SJSA1 (cell line): ENCODE measurements at places on chromosomes 4 and X.
A peak's percentile ranks its signal among the peaks of the same experiment; 100 is the strongest.

- DNase-seq = peak; percentile 60
Observed at GRCh38 chrX:21944136-21944615, 3.7 kb downstream of the SMS start.

DNA sequence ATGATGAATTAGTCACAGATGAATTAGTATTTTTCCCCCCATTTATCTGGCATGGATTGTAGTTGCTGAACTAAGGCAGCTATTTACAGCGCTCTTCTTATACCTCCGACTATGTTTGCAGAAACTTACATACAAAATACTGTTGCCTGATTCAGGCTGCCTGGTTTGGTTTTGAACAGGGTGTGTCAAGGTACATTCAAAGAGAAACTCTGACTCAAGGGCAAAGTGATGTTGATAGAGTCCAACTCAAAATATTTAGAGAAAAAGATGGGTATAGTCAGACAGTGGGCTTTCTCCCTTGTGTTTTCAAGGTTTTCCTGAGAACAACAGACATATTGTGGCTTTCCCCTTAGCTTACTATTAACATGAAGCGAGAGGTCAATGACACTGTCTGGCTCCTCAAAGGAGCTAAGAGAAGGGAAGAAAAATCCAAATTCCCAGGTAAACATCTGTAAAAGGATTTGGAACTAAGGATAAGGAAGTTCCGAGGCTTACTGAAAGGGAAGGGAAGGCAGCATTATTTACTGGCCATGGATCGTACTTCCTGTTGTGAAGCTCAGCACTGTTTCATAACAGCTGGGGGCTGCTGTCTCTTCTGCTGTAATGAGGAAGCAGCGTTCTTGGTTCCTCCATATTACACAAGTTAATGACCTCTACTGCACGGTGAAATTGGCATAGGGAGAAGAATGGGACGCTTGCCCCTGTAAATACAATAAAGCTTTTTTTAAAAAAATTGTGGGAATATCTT, 30.9 kb downstream of the FAM9C start:
- no peak for DNase-seq

DNA sequence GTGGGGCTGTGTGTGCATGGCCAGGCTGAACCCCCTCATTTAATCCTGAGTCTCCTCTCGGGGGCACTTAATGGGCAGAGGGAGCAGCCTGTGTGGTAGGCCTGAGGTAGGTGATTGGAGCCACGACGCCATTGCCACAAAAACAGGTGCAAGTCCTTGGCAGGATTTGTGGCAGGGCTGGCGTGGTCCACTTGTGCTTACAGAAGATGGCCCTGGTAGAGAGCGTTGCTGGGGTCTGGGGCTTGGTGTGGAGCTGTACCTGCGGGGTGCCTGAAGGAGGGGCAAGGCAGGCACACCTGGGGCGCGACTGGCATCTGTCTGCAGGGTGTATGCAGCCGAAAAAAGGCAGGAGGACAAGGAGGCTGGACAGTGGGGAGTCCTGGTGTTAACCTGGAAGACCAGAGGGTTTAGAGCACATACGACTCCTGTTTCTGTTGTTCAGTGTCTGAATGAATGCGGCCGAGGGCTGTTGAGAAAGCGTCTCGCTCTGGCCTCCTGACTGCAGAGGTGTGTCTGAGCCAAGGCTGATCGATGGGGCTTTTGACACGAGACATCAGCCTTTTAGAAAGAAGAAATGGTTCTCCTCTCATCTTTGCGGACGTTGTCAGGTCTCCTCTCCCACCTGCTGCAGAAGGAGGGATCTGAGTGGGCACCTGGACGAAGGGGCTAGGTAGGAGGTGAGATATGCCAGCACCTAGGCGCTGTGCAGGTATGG, 52.0 kb downstream of the TBC1D14 start:
- no peak for DNase-seq

DNA sequence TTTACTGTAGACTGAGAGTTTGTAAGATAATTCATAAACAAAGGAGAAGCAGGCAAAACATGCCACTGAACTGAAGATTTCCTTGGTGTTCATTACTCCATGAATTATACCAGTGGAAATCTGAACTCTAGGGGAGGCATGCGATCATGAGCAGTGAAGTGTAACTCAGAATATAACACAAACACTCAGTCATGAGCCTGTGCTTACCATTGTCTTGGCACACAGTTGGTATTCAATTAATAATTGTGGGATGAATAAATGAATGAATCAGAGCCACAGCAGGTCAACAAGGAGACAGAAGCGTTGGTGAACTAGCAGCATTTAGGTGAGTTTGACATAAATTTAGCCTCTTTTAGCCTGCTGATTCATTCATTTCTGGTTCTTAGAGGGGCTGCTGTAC, 263.5 kb upstream of the DKK2 start:
- DNase-seq = no peak

GRCh38 chr4:110950731-110951130, 327.9 kb upstream of the PITX2 start:
- DNase-seq = no peak

DNA sequence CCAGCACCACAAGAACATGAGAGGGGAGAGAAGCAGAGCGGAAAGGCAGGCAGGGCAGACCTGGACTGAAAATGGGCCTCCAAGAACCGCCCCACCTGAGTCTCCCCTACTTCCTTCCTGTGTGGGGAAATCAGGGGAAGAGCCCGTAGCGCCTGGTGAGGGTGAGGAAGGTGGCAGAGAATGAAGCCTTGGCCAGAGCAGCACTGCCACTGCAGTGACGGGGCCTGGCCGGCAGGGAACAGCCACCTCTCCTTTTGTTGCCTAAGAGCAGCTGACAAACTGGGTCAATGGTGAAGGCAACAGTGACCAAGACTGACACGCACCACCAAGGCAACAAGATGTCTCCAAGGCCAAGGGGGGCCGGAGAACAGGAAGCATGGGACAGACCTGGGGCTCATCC, 58.4 kb upstream of the CBR4 start:
- no peak for DNase-seq

DNA sequence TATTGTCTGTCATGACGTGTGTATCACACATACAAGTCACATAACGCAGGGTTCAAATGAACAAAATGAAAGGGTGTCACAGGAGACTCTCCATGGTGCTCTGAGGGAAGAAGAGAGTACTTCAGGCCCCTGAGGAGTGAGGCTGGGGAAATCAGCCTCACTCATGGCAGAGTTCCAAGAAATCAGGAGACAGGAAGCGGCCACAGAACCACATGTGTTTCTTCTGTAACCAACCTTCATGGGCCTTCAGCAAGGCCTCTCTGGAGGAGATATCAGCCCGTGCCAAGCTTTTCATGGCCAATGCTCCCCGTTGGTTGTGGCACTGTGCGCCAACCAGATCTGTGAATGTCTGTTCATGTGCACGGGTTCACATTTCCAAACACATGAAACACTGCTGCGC, 76.0 kb downstream of the NAT8L start:
- DNase-seq = no peak

- DNase-seq = no peak
Observed at GRCh38 chrX:125219852-125220251, 99.8 kb upstream of the TEX13C start.

- DNase-seq = no peak
Observed at GRCh38 chr4:168841672-168842019, 168.4 kb downstream of the CBR4 start.

GRCh38 chrX:136742721-136743379, 37.9 kb downstream of the ARHGEF6 start:
- no peak for DNase-seq

- DNase-seq = no peak
Observed at GRCh38 chrX:386239-386767, 404 bp downstream of the PPP2R3B start.

- DNase-seq = peak; percentile 22
Observed at GRCh38 chr4:77599378-77599777, 6.2 kb upstream of the CXCL13 start.

DNA sequence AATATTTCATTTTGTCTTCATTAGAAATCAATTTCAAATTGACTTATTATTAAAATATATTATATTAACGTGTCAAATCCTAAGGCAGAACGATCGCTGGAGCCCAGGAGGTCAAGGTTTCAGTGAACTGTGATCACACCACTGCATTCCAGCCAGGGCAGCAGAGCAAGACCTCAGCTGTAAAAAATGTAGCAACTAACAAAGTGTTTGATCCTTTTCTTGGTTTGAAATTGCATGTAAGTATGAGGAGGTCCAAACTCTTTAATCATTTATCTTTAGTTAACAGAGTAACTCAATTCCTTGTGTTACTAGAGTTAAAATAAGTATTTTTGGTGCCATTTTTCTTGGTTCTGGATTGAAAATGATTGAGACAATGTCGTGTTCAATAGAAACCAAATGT, 1033.9 kb downstream of the NLGN4X start:
- no peak for DNase-seq

DNA sequence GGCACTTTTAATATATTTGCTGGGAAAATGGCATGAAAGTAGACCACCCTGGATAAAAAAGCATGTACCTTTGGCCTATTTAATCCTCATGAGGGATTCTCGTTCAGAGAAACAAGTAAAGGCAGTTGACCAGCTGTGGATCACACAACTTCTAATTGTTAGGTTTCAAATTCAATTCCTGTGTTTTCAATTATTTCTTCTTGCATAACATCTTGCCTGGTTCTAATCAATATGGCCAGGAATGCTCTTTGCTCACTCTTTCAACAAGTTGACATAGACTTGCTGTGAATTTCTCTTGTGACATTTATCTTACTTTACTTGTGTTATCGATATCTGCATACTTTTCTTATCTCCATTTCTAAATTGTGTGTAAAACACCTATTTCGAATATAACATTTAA, 211.8 kb downstream of the SLC7A11 start:
- DNase-seq = no peak

- no peak for DNase-seq
Observed at GRCh38 chr4:5906191-5906590, 13.3 kb upstream of the CRMP1 start.

- DNase-seq = no peak
Observed at GRCh38 chr4:11436084-11436483, 7.4 kb upstream of the HS3ST1 start.

- no peak for DNase-seq
Observed at GRCh38 chrX:14015294-14015693, 14.4 kb downstream of the GEMIN8 start.

GRCh38 chr4:125517831-125518230, 203.1 kb downstream of the FAT4 start:
- no peak for DNase-seq

DNA sequence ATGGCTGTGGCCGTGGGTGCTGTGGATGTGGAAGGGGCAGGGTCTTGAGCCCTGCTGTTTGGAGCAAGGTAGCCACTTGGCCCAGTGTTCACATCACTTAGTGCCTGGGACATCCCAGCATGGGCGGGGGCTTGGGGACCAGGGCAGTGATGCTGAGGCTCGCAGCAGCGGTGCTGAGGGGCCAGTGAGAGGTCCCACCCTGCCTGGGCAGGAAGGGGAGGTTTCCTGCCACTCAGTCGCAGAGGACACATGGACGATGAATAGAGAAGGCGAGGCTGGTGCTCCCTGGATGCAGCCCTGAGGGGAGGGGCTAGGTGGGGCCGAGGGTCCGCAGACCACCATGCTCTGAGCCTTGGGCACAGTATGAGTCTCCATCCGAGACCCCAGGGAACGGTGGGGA, 25.7 kb downstream of the DOK7 start:
- no peak for DNase-seq

GRCh38 chrX:143319526-143319925, 197.7 kb downstream of the SPANXN3 start:
- DNase-seq = no peak

GRCh38 chr4:38162240-38162784, 202.1 kb downstream of the PTTG2 start:
- peak; percentile 64 for DNase-seq

GRCh38 chr4:100450449-100450848, 67.4 kb downstream of the EMCN start:
- no peak for DNase-seq

- peak; percentile 49 for DNase-seq
Observed at GRCh38 chrX:16671005-16671404, 21.0 kb downstream of the S100G start.

- DNase-seq = no peak
Observed at GRCh38 chr4:122065149-122065548, 87.0 kb upstream of the BLTP1 start.

GRCh38 chr4:151960449-151961230, 199.8 kb upstream of the GATB start:
- DNase-seq = no peak

DNA sequence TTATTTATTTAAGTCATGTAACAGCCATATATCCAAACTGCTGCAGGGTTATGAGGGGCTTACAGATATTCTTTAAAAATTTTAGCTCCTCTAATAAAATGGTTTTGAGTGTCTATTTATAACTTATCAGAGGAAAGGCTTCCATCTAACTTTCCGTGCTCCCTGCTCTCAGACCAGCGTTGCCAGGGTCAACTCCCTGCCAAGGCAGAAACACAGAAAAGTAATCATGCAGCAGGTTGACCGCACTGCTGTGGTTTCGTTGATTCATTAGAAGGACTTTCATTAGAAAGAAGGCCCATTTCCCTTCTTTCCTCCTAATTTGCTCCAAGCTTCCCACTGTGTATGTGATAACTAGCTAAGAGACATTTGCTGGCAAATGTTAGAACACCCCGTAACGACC, 33.9 kb downstream of the BCLAF3 start:
- no peak for DNase-seq

DNA sequence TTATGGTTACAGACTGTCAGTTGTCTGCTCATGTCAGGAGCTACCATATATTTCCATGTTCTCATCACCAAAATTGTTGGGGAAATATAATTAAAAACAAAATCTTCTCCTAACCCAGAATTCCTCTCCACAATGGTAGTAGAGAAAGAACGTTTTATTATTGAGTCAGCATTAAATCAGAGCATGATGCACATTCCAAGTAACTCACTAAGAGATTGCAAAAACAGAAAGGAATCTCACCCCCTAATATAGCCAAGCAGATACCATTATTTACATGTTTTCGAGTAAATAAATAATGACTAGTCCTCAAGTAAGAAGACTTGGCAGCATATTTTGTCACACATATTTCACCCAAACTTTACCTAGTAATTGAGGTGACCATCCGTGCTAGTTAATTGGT, 36.2 kb upstream of the ARHGEF6 start:
- DNase-seq = peak; percentile 44

- DNase-seq = no peak
Observed at GRCh38 chr4:8478801-8479744, 38.5 kb downstream of the TRMT44 start.

DNA sequence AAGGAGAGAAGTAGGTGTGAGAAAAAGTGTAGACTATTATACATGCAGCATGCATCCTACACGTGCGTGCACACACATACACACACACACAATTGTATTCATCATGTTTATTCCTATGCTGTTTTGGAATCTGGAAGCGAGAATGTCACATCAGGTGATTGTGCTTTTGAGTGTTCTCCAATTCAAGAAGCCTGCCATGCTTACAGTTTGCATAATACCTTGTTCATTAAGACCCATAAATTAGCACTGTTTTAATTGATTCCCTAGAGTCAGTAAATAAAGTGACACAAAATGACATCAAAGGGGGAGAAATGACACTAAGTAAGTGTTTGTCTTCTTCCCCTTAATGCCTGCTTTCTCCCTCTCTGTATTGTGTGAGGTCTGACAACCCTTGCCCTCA, 336.1 kb upstream of the IGFBP7 start:
- DNase-seq = no peak

DNA sequence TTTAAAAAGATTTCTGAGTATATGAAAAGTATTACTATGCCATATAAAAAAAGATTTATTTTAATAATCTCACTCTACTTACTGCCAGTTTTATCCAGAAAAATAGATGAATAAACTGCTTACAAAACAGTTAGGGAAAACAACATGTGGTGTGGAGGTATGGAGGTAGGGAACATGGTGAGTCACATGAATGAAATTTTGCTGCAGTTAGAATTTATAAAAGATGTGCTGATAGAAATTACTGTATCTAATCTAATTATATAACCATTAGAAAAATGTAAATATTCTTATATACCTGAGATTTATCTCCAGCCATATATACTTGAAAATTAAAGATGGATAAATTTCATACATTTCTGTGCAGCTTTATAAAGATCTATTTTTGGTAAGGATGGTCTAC, 184.0 kb upstream of the ANK2 start:
- DNase-seq = no peak
